ENCODE measurements at places on chromosomes 16 and 17.

DNA sequence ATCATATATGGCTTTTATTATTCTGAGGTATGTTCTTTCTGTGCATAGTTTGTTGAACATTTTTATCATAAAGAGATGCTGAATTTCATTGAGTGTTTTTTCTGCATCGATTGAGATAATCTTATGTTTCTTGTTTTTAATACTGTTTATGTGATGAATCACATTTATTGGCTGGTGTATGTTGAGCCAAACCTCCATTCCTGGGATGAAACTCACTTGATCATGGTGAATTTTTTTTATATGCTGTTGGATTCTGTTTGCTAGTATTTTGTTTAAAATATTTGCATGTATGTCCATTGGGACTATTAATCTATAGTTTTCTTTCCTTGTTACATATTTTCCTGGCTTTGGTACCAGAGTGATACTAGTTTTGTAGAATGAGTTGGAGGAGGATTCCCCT is 500.2 kb downstream of the CDH11 start:
- no peak for DNase-seq

DNA sequence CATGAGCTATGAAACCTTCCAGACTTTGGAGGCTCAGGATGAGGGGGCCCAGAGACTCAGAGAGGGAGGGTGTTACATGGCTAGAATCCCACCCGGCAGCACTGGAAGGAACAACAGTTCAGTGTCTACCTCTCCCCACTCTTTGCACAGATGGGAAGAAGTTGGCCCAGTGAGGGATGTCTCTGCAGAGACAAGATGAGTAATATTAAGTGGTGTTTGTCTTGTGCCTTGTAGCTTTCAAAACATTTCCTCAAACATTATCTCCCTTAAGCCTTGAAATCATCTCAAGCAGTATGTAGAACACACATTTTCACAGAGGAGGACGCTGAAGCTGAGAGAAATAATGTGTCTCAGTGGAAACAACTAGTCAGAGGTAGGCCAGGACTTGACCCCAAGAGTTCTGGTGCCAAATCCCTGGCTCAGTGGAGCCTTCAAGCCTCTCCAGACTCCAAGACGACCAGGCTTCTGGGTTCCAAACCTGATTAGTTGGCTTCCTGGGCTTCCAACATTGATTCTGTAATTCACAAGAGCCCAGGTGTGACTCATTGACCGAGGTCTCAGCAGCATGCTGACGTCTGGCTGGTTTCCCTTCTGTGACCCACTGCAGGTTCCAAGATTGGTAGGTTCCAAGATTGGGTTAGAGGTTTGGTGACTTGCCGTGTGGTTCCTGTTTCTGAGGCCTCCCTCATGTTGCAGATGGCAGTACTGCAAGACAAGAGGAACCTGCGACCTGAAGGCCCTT is 7.4 kb downstream of the RNF112 start:
- DNase-seq, result no peak

DNA sequence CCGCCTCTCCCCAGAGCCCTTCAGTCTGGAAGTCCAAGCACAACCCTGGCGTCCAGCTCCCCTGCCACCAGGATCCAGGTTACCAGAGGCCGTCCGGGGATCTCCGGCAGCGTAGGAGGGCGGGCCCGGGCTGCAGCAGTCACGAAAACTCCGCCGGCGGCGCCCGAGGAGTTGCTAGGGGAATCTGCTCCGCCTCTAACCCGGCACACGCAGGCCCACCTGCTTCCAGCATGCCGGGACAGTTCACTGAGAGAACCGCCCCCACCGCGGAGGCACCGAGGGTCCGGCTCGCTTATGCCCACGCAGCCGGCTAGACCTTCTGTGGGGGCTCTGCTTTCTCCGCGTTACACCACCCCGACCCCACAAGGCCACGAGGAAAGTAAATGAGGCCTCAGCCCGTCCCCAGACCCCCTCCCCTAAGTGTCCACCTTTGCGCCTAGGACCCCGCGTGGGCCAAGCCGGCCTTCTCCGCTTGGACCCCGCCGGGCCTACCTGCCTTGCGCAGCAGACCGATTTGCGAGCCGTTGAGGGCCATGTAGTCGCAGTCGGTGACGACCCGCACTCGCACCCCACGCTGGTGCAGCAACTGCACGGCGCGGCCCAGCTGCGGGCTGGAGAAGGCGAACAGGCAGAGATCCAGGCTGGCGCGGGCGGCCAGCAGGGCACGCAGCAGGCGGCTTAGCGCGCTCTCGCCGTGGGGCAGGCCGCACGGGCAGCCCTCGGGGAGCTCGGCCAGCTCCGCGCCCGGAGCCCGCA is 587 bp downstream of the PLD6 start:
- DNase-seq, result peak; percentile 57

- DNase-seq, result no peak
Measured at GRCh38 chr17:71725811-71726210, 395.0 kb upstream of the SOX9 start.

DNA sequence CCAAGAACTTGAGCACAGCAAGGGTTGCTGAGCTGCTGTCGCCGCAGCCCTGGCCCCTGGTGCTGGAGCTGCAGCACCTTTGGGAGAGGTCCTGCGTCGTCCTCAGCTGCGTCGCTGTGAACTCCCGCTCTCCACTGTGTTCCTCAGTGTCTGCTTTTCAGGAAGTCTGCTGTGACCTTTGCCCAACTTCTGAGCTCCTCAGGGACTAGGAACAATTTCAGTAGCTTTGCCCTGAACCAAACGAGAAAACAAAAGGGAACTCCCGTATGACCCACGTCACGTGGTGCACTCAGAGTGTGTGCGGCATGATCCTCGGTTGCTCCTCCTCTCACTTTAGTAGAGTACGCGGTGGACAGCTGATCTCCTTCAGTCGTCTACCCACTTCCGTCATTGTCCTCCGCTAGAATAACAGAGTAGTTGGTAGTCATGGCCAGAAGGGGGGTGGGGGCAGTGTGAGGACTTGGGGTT is 44.2 kb downstream of the WDR45B start:
- no peak for DNase-seq

- peak; percentile 34 for DNase-seq
Measured at GRCh38 chr16:79628501-79628975, 28.0 kb upstream of the MAF start.

DNA sequence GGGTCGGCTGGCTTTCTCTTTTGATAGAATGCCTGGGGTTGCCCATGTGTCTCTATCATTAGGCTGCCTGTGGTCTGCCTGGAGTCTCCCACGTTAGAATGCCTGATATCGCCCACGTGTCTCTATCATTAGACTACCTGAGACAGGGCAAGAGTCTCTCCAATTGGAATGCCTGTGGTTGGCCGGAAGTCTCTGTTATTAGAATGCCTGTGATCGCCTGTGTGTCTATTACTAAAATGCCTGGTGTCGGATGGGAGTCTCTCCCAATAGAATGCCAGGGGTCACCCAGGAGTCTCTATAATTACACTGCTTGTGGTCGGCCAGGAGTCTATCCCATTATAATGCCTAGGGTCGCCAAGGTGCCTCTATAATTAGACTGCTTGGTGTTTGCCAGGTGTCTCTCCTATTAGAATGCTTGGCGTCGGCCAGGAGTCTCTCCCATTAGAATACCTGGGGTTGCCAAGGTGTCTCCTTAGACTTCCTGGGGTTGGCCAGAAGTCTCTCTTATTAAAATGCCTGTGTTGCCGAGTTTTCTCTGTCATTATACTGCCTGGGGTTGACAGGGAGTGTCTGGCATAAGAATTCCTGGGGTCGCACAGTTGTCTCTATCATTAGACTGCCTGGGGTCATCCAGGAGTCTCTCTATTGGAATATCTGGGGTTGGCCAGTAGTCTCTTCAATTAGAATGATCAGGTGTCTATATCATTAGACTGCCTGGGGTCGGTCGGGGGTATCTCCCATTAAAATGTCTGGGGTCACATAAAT is 2272.8 kb downstream of the TP53TG3F start:
- DNase-seq, result no peak

DNA sequence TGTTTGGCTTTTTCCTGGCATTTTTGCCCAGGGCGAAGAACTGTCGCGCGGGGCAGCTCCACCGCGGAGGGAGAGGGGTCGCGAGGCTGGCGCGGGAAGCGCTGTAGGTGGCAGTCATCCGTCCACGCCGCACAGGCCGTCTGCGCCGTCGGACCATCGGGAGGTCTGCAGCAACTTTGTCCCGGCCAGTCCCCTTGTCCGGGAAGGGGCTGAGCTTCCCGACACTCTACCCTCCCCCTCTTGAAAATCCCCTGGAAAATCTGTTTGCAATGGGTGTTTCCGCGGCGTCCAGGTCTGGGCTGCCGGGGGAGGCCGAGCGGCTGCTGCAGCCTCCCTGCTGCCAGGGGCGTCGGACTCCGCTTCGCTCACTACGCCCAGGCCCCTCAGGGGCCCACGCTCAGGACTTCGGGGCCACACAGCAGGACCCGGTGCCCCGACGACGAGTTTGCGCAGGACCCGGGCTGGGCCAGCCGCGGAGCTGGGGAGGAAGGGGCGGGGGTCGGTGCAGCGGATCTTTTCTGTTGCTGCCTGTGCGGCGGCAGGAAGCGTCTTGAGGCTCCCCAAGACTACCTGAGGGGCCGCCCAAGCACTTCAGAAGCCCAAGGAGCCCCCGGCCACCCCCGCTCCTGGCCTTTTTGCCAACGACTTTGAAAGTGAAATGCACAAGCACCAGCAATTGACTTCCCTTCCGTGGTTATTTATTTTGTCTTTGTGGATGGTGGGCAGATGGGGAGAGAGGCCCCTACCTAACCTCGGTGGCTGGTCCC is 2.3 kb upstream of the CBX4 start:
- no peak for DNase-seq

- DNase-seq, result no peak
Measured at GRCh38 chr16:50534958-50535357, 13.2 kb upstream of the NKD1 start.

DNA sequence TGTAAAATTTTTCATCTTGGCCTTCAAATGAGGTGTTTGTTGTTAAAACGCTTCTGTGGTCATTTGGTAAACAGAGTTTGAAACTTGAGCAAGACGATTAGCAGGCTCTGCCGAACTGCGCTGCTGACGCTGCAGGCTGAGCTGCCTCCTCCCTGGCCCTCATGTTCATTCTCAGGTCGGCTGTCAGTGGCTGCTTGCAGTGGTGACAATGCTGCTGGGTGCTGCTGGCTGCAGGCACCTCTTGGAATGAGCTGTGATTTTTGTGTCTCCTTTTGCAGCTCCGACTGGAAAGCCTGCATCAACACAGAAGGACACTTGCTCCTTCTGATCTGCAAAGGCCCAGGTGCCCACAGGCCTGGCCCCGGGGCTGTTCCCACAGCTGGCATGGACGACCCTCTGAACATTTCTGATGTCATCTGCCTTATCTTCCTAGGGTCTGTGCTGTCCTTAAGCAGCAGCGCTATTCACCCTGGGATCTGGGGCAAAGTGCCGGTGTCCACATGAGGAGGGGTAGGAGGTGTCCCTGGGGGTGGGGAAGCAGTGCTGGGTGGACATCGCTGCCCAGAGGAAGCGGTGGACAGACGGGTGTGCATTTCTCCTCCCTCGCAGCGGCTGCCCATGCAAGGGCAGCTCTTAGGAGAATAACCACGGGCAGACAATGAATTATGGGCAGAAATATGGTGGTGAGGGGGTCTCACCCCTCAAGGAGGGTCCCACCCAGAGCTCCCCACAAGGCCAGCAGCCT is 23.1 kb upstream of the OSGIN1 start:
- DNase-seq, result no peak

- no peak for DNase-seq
Measured at GRCh38 chr16:16101585-16101984, 121.7 kb downstream of the ABCC6 start.

GRCh38 chr17:83053021-83053681 is 26.3 kb upstream of the METRNL start:
- no peak for DNase-seq

- DNase-seq, result no peak
Measured at GRCh38 chr16:49094471-49094870, 187.2 kb downstream of the CBLN1 start.

GRCh38 chr17:38611070-38611786 is 5.5 kb upstream of the SRCIN1 start:
- DNase-seq, result no peak

DNA sequence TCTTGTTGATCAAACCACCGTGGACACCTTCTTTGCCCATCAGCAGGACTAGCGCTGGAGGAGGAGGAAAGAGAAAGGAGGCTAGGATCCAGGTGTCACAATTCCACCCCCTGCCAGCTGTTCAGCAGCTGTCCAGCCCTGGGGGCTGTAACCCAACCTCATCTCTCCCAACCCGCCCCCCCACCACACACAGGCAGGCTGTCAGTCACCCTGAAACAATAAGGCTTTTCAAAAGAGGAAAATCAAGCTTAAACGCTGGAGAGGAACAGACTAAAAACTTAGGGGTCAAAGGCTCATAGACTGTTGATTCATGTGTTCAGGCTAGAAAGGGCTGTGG is 2.4 kb downstream of the PFN1 start:
- no peak for DNase-seq

DNA sequence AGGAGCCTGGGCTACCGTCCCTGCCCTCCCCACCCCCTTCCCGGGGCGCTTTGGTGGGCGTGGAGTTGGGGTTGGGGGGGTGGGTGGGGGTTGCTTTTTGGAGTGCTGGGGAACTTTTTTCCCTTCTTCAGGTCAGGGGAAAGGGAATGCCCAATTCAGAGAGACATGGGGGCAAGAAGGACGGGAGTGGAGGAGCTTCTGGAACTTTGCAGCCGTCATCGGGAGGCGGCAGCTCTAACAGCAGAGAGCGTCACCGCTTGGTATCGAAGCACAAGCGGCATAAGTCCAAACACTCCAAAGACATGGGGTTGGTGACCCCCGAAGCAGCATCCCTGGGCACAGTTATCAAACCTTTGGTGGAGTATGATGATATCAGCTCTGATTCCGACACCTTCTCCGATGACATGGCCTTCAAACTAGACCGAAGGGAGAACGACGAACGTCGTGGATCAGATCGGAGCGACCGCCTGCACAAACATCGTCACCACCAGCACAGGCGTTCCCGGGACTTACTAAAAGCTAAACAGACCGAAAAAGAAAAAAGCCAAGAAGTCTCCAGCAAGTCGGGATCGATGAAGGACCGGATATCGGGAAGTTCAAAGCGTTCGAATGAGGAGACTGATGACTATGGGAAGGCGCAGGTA is 762 bp downstream of the CDK12 start:
- DNase-seq, result peak; percentile 67

DNA sequence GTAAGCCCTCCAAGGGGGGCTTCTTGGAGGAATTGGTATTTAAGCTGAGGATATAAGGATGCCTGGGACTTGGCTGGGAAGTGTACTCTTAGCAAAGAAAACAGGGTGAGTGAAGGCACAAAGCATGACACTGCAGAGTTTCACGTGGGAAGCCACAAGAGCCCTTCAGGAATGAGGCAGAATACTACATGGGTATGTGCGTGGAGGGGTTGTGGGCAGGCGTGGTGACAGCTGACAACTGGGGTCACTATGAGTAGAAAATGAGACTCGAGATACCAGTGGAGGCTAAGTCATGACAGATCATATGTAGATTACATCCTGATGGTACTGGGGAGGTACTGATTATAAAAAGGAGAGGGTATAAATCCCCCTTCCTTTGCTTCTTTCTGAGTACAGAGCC is 78.1 kb upstream of the XYLT1 start:
- no peak for DNase-seq

- DNase-seq, result no peak
Measured at GRCh38 chr17:21380659-21381058, 4.5 kb downstream of the KCNJ12 start.
